CD4-positive, alpha-beta T cell treated with Interleukin-1 beta for 1 hour (primary cell): ENCODE measurements at places on chromosomes 2 and 18.

DNA sequence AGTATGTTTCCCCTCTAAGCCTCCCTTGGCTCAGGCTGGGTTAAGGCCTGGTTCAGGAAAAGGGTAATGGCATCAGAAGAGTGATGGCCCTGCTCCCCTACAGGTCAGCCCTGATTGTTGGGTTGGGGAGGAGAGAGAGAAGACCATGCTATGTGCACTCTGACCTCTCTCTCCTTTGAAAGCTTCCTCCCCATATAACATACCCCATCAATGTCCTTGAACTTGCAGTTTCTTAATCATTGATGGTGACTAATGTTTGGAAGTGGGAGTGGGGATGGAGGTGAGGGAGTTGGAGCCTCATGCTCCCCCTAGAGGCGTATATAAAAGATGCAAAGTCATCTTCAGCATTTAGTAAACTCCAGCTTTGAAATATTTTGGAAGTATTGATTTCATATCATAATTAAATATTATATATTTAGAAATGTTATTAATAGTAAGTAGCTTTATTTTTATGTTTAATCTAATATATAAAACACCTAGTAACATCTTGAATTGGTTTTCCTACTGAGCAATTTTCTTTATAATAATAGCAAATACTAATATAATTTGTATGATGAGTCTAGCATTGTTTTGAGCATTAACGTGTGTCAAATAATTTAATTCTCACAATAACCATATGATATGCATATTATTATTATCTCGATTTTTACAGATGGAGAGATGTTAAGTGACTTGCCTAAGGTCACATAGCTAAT is 8.8 kb downstream of the PLCL1 start:
- no peak for DNase-seq

DNA sequence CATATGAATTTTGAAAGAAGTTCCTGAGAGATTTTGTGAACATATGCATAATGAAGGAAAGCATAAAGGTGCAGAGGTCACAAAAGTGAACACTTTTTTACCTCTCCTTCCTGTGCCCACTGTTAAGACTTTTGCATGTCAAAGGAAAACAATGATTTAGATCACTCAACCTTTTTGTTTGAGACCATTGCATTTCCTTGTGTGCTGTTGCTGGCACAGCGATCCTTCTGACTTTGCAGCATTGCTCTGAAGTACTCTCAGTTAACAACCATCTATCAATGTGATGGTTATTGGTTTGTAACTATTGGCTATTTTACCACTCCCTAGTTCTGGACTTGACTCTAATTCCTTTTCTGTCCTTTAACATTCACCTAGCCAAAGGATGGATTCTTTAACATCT is 61.7 kb upstream of the TFPI start:
- DNase-seq, result no peak

- DNase-seq, result no peak
These were observed 58.1 kb upstream of the PELI1 start for GRCh38 chr2:64202206-64202845.

DNA sequence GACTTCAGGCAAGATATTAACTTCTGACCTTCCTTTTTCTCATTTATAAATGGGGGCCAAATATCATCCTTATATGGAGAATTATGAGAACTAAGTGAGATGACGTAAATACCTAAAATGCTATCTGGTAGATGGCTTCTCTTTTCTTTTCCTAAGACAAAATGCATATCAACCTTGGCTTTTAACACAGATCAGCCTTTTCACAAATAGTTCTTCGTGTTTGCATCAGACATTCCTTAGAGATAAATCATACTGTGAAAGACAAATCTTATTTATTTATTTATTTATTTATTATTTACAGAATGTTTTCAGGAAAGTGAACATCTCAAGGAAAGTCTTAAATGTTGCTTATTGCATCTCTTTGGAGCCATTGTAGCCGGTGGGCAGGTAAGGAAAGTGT is 62.8 kb downstream of the NBEAL1 start:
- no peak for DNase-seq

GRCh38 chr2:10126632-10127026 is 4.1 kb downstream of the RRM2 start:
- DNase-seq, result no peak

GRCh38 chr2:209933499-209934483 is 68.6 kb upstream of the RPE start:
- no peak for DNase-seq

DNA sequence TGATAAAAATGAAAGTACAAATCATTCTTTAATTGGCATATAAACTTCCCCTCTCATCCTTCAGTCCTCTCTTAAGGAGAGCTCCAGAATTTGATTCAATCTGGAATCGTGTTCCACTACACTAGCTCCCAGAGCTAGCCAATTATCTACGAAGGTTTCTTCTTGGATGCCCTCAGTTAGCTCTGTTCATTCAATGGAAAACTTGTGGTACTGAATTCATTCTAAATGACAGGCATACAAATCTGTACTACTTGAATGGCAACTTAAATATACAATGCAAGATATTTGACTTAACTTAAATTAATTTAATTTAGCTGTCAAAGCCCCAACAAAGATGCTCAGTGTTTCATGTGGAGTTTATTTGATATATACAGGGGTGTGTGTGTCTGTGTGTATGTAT is 1474.2 kb upstream of the CELF4 start:
- no peak for DNase-seq

GRCh38 chr2:174492963-174493431 is 6.2 kb upstream of the GPR155 start:
- DNase-seq, result peak; percentile 77

GRCh38 chr2:179886-180285 is 83.9 kb downstream of the SH3YL1 start:
- no peak for DNase-seq

GRCh38 chr18:2889761-2890192 is 43.0 kb downstream of the EMILIN2 start:
- DNase-seq, result peak; percentile 75

GRCh38 chr2:82098617-82099016 is 1794.1 kb upstream of the LRRTM1 start:
- DNase-seq, result no peak

DNA sequence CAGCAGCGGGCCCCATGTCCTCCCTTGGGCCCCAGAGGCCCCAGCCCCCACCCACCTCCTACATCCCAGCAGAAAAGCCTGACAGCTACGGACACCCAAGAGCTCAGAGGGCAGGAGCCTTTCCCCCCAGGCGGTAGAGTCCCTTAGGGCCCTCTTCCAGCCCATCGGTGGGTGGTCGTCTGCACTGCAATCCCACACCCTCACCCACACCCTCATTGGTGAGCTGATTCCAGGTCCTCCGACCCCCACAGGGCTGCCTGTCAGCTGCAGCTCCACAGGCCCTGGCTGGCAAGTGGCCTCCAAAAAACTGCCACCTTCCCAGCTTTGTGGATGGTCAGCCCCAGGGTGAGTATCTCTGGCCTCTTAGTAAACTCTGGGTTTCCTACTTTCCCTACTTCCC is 10.5 kb downstream of the TCF23 start:
- DNase-seq, result no peak

GRCh38 chr2:231632559-231633142 is 40.0 kb downstream of the TEX44 start:
- no peak for DNase-seq

- no peak for DNase-seq
These were observed 430.5 kb downstream of the SLC4A3 start for GRCh38 chr2:220057916-220058315.

- DNase-seq, result no peak
These were observed 89.3 kb downstream of the CSRNP3 start for GRCh38 chr2:165558832-165559231.

- no peak for DNase-seq
These were observed 669 bp downstream of the MARCHF7 start for GRCh38 chr2:159712929-159713420.

DNA sequence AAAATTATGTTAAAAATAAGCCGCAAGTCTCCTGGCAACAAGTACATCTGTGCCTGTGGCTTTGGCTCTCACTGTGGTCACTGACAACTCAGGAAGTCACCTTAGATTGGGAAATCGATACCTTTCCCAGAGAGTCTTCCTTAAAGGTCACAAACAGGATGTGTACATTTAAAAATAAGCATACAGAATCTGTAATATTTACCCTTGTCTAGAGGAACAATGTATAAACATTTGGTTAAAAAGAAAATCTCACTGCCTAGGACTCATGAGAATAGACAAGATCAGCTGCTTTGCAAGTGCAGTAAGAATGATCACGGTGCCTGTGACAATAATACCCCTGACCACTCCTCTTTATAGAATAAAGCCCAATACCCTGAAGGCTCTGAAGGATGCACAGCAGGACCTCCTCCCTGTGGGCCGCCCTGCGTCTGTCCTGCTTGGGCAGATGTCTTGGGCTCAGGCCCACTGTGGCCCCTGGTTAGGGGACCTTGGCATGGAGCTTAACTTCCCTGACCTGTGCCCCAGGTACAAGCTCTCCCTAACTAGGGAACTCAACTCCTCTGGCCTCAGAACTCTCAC is 98.0 kb upstream of the MGAT4A start:
- DNase-seq, result no peak

GRCh38 chr2:240963065-240963867 is 35.2 kb upstream of the SNED1 start:
- DNase-seq, result no peak

DNA sequence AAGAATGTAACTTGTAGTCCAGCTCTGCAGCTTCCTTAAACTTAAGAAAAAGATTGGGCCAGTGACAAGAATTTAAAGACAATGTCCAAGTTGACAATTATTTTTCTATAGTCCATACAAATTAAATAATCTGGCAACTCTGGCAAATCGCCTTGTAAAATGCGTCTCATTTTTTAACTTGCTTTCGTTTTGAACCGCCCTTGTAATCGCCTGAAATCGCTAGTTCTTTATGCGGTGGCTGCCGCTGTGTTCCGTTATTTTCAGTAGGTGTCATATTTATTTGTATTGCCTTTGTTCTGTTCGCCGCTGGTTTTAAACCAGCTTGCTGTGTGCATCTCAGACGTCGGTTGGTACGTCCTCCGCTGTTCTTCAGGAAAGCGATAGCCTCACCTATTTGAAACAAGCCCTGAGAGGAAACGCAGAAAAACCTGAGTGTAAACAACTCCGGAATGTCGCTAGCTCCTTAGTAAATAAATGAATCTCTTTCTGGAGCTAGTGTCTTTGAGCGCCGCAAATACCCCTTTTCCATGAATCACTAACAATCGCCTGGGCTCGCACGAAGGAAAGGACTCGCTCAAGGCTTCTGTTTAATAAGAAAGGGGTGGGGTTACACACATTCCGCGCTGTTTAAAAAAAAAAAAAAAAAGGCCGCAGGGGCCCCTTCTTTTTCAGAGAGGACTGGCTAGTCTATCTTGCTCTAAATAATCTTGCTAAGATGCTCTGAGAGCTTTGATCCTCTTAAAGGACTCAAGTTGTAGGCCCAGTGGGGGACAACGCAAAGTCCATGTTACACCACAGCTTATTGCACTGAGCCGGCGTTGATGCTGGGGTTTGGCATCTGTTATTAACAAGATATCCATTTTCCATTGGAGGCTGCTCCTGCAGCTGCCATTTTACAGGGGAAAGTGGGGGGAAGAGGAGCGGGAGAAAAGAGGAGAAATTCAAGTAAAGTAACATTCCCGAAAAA is 3.0 kb downstream of the HOXD8 start:
- no peak for DNase-seq

DNA sequence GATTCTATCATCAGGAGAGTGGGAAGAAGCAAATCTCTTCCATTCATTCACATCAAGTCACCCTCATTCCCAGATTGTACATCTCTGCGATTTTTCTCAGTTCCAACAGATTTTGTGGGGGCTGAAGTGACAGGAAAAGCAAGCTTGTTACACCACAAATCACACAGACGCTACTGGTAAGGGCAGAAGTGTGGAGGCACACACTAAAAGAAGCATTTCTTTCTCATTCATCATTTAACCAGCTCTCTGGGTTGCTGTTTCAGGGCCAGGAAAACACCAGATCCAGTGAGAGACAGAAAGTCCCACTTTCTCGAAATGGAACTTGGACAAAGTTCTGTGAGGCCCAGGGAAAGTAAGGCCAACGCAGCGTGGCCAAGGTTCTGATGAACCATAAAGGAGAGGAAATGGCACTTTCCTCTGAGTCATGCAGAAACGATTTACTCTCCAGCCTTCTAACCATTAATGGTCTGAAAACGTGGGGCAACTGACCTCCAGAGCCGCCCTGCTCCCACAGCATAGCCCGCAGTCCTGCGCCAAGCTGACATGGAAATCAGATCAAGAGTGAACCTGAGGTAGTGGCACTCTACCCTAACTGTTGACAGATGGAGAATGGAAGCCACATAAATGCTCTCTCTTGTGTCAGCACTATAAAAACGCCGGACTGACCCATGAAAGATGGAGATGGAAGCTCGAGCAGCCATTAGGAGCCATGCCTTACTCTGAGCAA is 191.0 kb downstream of the C1D start:
- DNase-seq, result no peak

- DNase-seq, result no peak
These were observed 82.5 kb upstream of the STPG4 start for GRCh38 chr2:47237375-47238334.

- no peak for DNase-seq
These were observed 18.7 kb upstream of the COLEC12 start for GRCh38 chr18:519019-519879.

- DNase-seq, result no peak
These were observed 45.8 kb downstream of the LAMA3 start for GRCh38 chr18:23735021-23735464.
